ENCODE measurements at places on chromosomes 13 and 19. TPM values are rescaled to one million over a fixed set of nuclear protein-coding genes. Genes with fewer than 3 reads are reported as not detected.

- no peaks in the 10 kb centered on the region for H3K27me3 ChIP-seq
- H3K36me3 ChIP-seq: no peaks in the 10 kb centered on the region
- peaks cover 4% of the 10 kb centered on the region for H3K4me1 ChIP-seq
- H3K4me3 ChIP-seq: no peak overlapping the region
- no peak for DNase-seq
Measured at GRCh38 chr13:104592545-104593250, 1526.5 kb upstream of the SLC10A2 start.

GRCh38 chr13:106466691-106467426, 68.6 kb downstream of the EFNB2 start:
- no peak for DNase-seq
- no peaks in the 10 kb centered on the region for H3K27me3 ChIP-seq
- no peaks in the 10 kb centered on the region for H3K36me3 ChIP-seq
- no peak overlapping the region for H3K4me3 ChIP-seq

DNA sequence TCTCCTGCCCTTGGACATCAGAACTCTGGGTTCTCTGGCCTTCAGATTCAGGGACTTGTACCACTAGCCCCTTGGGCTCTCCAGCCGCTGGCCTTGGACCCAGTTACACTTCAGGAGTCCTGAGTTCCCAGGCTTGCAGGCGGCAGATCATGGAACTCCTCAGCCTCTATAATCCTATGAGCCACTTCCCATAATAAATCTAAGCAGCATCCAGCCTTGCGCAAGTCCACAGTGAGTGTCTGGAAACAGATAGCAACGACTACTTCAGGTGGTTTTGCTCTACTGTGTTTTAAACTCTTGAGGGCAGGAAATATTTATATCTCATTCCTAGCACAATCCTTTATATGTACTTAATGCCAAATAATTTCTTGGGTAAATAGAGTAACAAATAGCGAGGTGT, 92.3 kb downstream of the COL4A1 start:
- H3K36me3 ChIP-seq: no peaks in the 10 kb centered on the region
- H3K27ac ChIP-seq: no peak overlapping the region
- no peak for DNase-seq
- no peak overlapping the region for H3K4me3 ChIP-seq

DNA sequence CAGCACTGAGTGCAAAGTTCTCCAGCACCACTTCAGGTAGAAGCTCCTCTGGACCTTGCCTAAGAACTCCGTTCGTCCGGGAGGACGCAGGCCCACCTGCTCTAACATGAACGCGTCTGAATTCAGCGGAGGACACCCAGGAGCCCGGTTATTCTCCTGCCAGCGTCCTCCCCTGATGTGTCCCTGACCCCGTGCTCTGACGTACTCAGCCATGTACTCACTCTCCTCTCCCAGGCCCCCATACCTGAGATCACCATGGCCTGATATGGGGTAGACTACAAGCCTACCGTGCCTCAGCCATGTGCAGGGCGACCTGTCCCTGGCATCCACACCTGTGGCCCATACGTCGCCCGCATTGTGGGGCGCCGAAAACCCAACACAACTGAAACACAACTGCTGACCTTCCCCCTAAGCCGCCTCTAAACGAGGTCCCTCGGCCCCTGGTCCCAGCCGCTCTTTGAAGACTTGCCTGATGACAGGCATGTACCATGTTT, 744 bp upstream of the ZNF584 start:
- no peaks in the 10 kb centered on the region for H3K36me3 ChIP-seq
- peak; percentile 20 for DNase-seq
- no peaks in the 10 kb centered on the region for H3K27me3 ChIP-seq
- H3K4me3 ChIP-seq: peak overlapping the region; percentile 73

DNA sequence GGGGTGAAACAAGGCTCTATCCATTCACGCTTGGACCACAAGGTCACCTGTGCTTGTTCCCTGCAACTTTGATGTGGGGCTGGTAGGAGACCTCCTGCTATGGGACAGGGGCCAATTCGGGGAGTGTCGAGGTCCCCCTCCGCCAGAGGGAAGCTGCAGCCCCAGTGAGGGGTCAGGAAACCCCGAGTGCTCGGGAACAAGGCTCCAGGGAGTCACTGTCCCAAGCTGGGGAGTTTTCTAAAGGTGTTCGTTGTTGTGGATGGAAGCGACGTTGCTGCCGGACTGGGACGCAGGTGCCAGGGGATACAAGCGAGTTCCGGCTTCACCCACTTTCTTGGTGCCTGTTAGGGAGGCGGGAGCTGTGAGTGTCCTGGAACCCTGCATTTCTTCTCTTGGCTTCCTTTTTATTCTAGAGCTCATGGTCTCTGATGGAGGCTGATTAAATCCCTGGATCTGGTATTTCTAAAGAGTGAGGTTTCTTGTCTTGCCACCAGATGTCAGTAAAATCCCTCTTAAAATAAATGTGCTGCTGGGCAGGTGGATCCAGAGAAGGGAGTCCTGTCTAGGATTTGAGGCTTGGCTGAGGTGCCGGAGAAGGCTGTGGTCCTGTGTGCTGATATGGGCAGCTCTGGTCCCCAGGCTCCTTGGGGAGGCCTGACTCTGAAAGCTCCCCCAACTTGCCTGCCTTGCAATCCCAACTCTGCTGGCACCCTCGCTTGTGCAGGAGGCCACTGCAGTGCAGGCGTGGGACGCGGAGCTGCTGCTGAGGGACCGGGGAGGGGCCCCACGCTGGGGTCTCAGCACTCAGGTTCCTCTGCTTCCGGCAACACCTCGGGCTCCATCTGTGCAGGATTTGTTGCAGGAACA, 153.9 kb downstream of the TEX29 start:
- no peak overlapping the region for H3K27ac ChIP-seq
- no peaks in the 10 kb centered on the region for H3K27me3 ChIP-seq
- no peaks in the 10 kb centered on the region for H3K4me1 ChIP-seq
- no peak for DNase-seq
- H3K4me3 ChIP-seq: no peak overlapping the region

Gene SHC2
- 1.3 TPM for total RNA-seq

Gene SELENOV
- 1.6 TPM for total RNA-seq

Gene LIM2
- total RNA-seq: not detected

DNA sequence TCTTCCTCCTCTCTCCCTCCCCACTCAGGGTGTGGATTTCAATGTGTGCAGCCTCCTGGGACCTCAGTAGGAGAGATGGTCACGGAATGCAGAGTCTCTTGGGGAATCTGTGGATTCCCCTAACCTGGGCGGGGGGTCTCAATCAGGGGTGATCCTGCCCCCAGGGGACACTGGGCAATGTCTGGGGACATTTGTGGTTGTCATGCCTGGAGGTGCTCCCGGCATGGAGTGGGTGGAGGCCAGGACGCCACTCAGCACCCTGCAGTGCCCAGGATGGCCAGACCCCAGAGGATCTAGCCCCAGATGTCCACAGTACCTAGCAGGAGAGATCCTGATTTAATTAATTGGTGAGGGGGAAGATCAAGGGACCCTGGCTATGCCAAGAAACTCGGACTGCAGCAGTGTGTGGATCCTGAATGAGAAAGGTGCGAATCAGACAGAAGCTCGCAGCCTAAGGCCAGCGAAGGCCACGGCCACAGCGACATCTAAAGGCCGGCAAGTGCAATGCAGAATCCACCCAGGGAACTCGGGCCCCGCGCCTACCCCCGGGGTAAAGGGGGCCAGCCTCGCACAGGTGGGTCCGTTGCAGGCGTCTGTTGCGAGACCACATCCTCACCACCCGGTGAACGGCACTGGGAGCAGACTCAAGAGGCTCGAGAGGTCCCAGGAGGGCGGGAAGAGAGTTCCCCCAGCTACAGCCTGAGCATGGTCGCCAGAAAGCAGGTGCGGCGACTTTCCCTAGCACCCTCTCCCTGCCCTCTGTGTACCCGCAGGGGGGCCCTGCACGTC, 88.8 kb downstream of the GNG7 start:
- no peaks in the 10 kb centered on the region for H3K27me3 ChIP-seq
- no peak for DNase-seq
- no peak overlapping the region for H3K4me3 ChIP-seq
- no peaks in the 10 kb centered on the region for H3K4me1 ChIP-seq
- no peaks in the 10 kb centered on the region for H3K36me3 ChIP-seq
- H3K27ac ChIP-seq: no peak overlapping the region

- peak; percentile 76 for DNase-seq
- no peak overlapping the region for H3K4me3 ChIP-seq
- H3K27ac ChIP-seq: no peak overlapping the region
Measured at GRCh38 chr13:105410602-105411001, 1124.9 kb downstream of the EFNB2 start.

DNA sequence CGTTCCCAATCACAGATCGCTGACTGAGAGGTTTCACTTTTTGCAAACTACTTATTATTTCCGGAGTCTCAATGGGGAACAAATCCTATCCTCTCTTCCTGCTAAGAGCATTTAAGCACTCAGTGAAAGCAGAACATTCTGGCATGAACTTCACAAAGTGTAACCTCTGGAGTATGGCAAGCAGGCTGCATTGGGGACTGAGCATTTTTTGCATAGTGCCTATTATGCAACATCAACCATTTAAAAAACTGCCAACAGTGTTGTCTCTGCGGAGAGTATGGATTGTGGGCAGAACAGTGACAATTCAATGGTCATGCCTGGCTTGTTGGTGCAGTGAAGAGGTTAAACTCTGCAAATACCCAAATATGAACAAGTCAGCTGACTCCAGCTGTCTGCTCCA, 484.6 kb downstream of the OLFM4 start:
- no peaks in the 10 kb centered on the region for H3K36me3 ChIP-seq
- no peaks in the 10 kb centered on the region for H3K4me1 ChIP-seq
- DNase-seq: no peak
- H3K4me3 ChIP-seq: no peak overlapping the region

- H3K4me3 ChIP-seq: peak overlapping the region; percentile 100
- H3K4me1 ChIP-seq: no peaks in the 10 kb centered on the region
- no peak for DNase-seq
- H3K27ac ChIP-seq: peak overlapping the region; percentile 96
Measured at GRCh38 chr19:49818649-49819370, 721 bp downstream of the MED25 start.

GRCh38 chr19:40810160-40810559, 11.2 kb downstream of the EGLN2 start:
- H3K27ac ChIP-seq: peak overlapping the region; percentile 98
- peaks cover 17% of the 10 kb centered on the region for H3K4me1 ChIP-seq
- no peaks in the 10 kb centered on the region for H3K27me3 ChIP-seq
- no peak for DNase-seq
- H3K4me3 ChIP-seq: peak overlapping the region; percentile 33

GRCh38 chr19:33468361-33469170, 53.0 kb downstream of the PEPD start:
- no peak for DNase-seq
- H3K4me3 ChIP-seq: no peak overlapping the region
- peaks cover 2% of the 10 kb centered on the region for H3K36me3 ChIP-seq
- H3K27me3 ChIP-seq: no peaks in the 10 kb centered on the region

GRCh38 chr13:28117689-28118377, 17.5 kb upstream of the FLT3 start:
- no peak overlapping the region for H3K27ac ChIP-seq
- H3K36me3 ChIP-seq: no peaks in the 10 kb centered on the region
- no peaks in the 10 kb centered on the region for H3K4me1 ChIP-seq

DNA sequence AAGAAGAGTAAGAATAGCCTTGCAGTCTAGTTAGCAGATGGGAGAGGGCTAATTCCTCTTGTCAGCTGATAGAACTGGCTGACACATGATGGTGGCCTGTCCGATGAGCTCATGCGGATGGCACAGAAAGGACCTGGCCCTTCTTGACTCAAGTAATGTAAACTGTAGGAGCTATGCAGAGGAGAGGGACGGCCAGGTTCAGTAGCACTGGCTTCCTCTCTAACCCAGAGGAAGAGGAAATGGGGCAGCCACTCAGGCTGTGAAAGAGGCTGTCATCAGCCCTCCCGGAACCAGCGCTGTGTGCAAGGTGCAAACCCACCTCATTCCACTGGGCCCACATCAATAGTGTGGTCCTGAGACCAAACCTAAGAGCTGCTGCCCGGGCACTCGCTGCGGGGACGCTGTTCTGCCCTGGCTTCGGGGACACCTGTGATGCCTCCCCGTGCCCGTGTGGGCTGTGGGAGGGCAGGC, 30.8 kb upstream of the USE1 start:
- no peak for DNase-seq
- no peak overlapping the region for H3K4me3 ChIP-seq
- H3K36me3 ChIP-seq: no peaks in the 10 kb centered on the region
- H3K4me1 ChIP-seq: no peaks in the 10 kb centered on the region
- H3K27ac ChIP-seq: no peak overlapping the region

- no peak overlapping the region for H3K27ac ChIP-seq
- no peaks in the 10 kb centered on the region for H3K27me3 ChIP-seq
- DNase-seq: no peak
- peaks cover 2% of the 10 kb centered on the region for H3K36me3 ChIP-seq
Measured at GRCh38 chr19:43505941-43506340, 1.4 kb upstream of the PHLDB3 start.

- DNase-seq: no peak
- peak overlapping the region; percentile 86 for H3K27ac ChIP-seq
- H3K27me3 ChIP-seq: no peaks in the 10 kb centered on the region
- 0 out of 2 replicates have a peak, but pooled peaks cover 5% of the 10 kb centered on the region for H3K4me1 ChIP-seq
- peaks cover 5% of the 10 kb centered on the region for H3K36me3 ChIP-seq
Measured at GRCh38 chr19:4722671-4723594, 709 bp downstream of the DPP9 start.

- no peak for DNase-seq
- H3K36me3 ChIP-seq: no peaks in the 10 kb centered on the region
- H3K4me1 ChIP-seq: peaks cover 4% of the 10 kb centered on the region
- no peak overlapping the region for H3K4me3 ChIP-seq
- no peaks in the 10 kb centered on the region for H3K27me3 ChIP-seq
Measured at GRCh38 chr13:26227166-26227971, 5.3 kb upstream of the RNF6 start.

Gene PSG4
- total RNA-seq: not detected

- H3K27ac ChIP-seq: no peak overlapping the region
- no peaks in the 10 kb centered on the region for H3K27me3 ChIP-seq
- H3K4me1 ChIP-seq: no peaks in the 10 kb centered on the region
- no peak overlapping the region for H3K4me3 ChIP-seq
- H3K36me3 ChIP-seq: no peaks in the 10 kb centered on the region
Measured at GRCh38 chr13:36089130-36089647, 42.0 kb downstream of the DCLK1 start.

Gene C3
- total RNA-seq: 19.3 TPM

- H3K36me3 ChIP-seq: no peaks in the 10 kb centered on the region
- H3K27me3 ChIP-seq: no peaks in the 10 kb centered on the region
- H3K27ac ChIP-seq: no peak overlapping the region
- H3K4me3 ChIP-seq: no peak overlapping the region
Measured at GRCh38 chr13:93709506-93710244, 483.1 kb downstream of the GPC6 start.

DNA sequence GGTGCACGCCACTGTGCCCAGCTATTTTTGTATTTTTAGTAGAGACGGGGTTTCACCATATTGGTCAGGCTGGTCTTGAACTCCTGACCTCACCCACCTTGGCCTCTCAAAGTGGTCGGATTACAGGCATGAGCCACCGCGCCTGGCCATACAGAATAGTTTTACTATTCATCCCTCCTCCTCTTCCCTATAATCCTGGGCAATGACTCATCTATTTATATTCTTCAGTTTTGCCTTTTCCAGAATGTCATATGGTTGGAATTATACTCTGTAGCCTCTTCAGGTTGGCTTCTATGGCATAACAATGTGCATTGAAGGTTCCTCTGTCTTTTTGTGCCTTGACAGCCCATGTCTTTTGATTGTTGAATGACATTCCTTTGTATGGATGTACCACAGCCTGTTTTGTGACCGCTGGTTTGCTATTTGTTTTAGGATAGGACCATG, 22.2 kb upstream of the LRP3 start:
- H3K4me3 ChIP-seq: no peak overlapping the region
- no peak overlapping the region for H3K27ac ChIP-seq
- H3K36me3 ChIP-seq: no peaks in the 10 kb centered on the region
- no peaks in the 10 kb centered on the region for H3K27me3 ChIP-seq
- 0 out of 2 replicates have a peak, but pooled peaks cover 5% of the 10 kb centered on the region for H3K4me1 ChIP-seq
- no peak for DNase-seq

GRCh38 chr13:80101040-80101439, 239.9 kb downstream of the SPRY2 start:
- no peaks in the 10 kb centered on the region for H3K27me3 ChIP-seq
- peaks cover 10% of the 10 kb centered on the region for H3K4me1 ChIP-seq
- H3K27ac ChIP-seq: no peak overlapping the region
- H3K36me3 ChIP-seq: no peaks in the 10 kb centered on the region

Data from Caco-2 (cell line).